ENCODE measurements at places on chromosomes 11 and 22. TPM values are rescaled to one million over a fixed set of nuclear protein-coding genes. Genes with fewer than 3 reads are reported as not detected.

DNA sequence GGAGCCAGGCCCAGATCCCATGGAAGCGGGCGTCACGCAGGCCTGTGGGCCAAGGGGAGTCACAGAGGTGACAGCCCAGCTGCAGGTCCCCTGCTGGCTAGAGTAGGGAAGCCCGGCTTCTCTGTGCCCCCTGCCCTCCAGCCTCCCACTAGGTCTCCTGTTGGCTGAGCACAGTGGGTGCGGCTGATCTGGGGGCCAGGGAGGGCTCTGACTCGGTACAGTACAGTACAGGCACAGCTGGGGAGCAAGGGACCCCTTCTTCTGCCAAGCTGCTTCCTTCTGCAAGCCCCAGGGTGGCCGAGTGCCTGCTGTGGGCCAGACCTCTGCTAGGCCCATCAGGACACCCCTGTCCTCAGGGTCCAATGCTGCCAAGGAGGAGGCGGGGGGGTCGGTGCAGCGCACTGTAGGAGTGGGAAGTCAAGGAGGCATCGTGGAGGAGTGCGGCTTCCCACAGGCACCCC, 10.1 kb downstream of the SUSD2 start:
- H3K4me1 ChIP-seq = peaks cover 10% of the 10 kb centered on the region
- H3K27ac ChIP-seq = no peak overlapping the region
- peaks cover 3% of the 10 kb centered on the region for H3K36me3 ChIP-seq
- peak; percentile 34 for DNase-seq
- no peak overlapping the region for H3K4me3 ChIP-seq
- no peaks in the 10 kb centered on the region for H3K27me3 ChIP-seq

- H3K4me3 ChIP-seq = no peak overlapping the region
- H3K27me3 ChIP-seq = no peaks in the 10 kb centered on the region
- peaks cover 13% of the 10 kb centered on the region for H3K4me1 ChIP-seq
- no peak for DNase-seq
Observed at GRCh38 chr11:66850588-66851238, 6.2 kb upstream of the LRFN4 start.

Gene MMP12
- total RNA-seq = not detected

Gene PRODH
- total RNA-seq = not detected

Gene SEC14L2
- total RNA-seq = 9.9 TPM

Gene OR56A1
- not detected for total RNA-seq
